ENCODE measurements at places on chromosomes 6 and 20.

- no peak for DNase-seq
Measured at GRCh38 chr20:49262444-49262843, 15.4 kb downstream of the ZNFX1 start.

DNA sequence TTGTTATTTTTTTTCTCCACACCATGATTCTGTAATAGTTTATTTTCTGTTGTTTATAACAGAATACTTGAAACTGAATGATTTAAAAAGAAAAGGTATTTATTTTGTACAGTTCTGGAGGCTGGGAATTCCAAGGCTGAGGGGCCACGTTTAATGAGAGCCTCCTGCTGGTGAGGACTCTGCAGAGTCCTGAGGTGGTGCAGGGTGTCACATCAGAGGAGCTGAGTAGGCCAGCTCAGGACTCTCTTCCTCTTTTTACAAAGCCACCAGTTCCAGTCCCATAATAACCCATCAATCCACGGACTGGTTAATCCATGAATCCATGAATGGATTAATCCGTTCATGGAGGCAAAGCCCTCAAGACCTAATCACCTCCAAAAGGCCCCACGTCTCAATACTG lies 71.6 kb downstream of the TFAP2A start:
- no peak for DNase-seq

GRCh38 chr6:156978948-156979347 lies 201.8 kb downstream of the ARID1B start:
- no peak for DNase-seq

DNA sequence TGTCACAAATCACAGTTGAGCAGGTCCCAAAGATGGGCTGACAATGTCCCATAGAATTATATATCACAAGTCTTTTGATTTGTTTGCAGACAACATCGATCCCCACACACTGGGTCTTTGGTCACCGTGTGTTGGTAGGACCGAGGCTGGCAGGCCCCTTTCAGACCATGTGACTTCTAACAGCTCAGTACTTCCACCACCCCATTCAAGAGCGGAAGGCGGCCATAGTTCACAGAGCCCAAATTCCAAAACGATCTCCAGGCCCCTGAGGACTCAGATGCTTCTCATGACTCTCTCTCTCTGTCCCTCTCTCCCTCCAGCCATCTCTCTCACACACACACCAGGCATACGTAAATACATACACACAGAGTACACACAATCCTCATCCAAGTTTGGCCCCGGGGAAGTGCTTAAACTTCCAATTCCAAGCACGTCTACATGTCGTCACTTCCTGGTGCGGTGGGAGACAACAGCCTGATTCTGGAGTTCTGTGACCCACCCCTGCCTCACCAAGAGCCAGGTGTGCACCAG lies 155.9 kb upstream of the INSM1 start:
- DNase-seq: no peak

DNA sequence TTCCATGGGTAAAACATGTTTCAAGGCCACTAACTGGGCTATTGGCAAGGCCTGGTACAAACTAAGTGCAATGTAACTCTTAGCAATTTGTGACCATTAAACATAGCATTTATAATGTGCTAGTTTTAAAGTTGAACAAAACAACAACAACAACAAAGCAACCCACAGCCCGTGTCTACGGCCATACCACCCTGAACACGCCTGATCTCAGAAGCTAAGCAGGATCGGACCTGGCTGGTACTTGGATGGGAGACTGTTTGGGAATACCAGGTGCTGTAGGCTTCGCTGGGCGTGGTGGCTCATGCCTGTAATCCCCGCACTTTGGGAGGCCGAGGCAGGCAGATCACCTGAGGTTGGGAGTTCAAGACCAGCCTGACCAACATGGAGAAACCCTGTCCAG lies 61.0 kb downstream of the SGK1 start:
- DNase-seq: no peak

DNA sequence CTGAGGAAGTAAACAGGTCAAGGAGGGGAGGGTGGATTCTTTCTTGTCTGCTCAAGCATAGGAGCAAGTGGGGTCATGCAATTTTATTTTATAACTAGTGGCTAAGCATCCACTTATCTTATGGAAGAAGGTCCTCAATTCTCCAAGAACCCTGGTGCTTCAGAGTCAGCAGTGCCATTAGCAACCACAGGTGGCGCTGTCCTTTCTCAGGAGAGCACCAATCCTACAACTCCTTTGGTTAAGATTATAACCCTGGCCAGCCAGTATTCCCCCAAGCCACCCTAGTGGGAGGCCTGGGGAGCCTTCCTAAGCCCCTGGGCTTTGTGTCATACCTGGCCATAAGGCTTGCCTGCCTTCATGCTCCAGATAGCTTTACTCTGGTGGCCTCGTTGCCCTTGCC lies 60.7 kb downstream of the PCSK2 start:
- DNase-seq: no peak

GRCh38 chr6:147299035-147299434 lies 94.8 kb downstream of the STXBP5 start:
- no peak for DNase-seq

- DNase-seq: no peak
Measured at GRCh38 chr20:29878777-29879442, 1378.6 kb upstream of the DEFB115 start.

DNA sequence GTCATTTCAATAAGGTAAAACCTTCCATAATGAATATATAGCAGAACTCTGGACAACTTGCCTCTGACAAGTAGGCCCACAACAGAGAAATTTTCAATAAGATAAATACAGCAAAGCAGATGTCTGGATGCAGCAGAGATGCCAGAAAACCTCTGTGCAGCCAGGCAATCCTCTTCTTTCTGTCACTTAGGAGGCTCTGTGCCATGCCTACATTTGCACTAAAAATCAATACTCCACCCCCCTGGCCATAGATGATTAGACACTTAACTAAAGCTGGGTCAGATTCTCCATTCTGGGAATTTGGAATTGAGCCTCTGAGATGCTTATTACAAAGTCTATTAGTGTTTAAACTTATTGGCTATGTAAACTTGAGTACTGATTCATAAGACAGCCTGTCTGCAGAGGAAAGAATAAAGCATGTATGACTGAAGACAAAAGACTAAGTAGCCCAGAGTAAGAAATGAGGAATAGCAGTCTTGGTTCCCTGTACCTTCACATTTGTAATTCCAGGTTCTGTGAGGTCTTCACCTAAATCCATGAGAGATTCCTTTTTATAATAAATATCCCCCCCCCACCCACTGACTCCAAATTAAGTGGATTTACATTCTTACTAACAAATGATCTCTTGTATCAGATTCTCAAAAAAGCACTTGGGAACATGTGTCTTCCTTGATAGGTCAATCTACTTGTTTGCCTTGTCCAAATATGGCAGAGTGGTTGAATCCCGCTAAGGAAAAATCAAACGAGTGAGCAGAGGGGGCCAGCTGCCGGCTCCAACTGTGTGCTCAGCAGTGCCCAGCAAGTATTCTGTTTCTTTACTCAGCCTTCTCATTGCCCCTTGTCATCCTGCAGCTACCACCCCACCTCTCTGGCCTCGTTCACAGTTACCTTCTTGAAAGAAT lies 20.4 kb downstream of the MAN1A1 start:
- no peak for DNase-seq

DNA sequence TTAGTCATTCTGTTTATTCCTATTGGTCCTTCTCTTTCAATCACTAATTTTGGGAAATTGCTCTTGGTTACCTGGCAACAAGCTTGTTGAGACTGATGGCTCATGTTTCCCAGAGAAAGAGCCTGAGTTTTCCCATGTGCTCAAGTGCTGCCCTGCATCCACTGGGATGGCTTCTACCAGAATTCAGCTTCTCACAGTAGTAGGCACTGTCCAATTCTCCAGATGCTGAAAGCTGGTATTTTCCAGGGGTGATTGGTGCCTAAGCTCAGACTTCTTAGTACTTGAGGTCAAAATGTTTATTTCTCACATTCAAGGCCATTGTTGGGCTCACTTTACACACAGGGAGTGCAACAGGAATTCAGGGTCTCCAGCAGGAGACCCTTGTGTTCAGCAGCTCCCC lies 29.1 kb upstream of the SLC2A12 start:
- DNase-seq: no peak

GRCh38 chr6:23140871-23141270 lies 571.5 kb downstream of the HDGFL1 start:
- no peak for DNase-seq

GRCh38 chr6:162260027-162260426 lies 467.5 kb downstream of the PRKN start:
- no peak for DNase-seq

GRCh38 chr20:10356628-10357027 lies 77.4 kb downstream of the MKKS start:
- DNase-seq: no peak

- DNase-seq: no peak
Measured at GRCh38 chr6:14108571-14109410, 8.8 kb upstream of the CD83 start.

- DNase-seq: no peak
Measured at GRCh38 chr6:157584036-157584435, 203.0 kb downstream of the ZDHHC14 start.

- DNase-seq: no peak
Measured at GRCh38 chr6:87716928-87717614, 15.0 kb upstream of the AKIRIN2 start.

DNA sequence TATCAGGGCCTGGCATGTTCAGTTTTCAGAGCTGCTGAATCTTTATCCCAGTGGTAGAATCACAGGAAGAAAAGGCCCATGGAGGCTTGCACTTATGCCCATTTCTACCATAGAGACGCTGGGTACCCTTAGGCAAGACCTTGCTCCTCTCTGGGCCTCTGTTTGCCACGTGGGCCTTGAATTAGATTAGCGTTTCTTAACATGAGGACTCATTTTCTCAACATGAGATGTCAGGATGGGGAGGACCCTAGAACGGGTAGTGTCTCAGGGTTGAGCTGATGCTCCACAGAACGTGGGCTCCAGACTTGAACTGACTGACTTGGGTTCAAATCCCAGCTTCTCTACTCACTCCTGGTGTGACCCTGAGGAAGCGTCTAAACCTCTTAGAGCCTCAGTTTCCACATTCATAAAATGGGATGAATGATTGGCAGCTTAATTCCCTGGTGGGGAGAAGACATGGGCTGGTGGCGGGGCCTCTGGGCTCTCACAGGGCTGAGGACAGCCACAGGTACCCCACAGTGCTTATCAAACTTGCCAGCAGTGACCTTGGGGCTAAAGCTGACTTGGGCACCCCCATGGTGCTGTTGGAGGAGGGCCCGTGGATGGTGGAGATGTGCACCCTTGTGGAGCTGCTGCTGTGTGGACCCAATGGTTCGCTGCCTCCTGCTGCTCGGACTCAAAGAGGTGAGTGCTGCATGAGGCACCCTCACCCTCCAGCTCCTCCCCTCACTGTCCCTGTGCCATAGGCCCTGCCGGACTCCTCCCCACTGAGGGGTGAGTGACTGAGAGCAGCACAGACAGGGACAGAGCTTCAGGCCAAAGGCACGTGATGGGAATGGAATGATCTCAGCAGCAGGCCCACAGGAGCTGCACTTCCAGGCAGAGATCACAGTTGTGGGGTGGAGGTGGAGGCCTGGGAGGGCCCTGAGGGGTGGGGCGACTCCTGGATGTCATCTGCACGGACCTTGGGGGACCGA lies 28.2 kb downstream of the SUN5 start:
- no peak for DNase-seq

GRCh38 chr6:48658915-48659314 lies 547.9 kb upstream of the PTCHD4 start:
- no peak for DNase-seq

All from activated naive CD4-positive, alpha-beta T cell (primary cell).